ENCODE measurements at places on chromosomes 3 and 15. TPM values are rescaled to one million over a fixed set of nuclear protein-coding genes. Genes with fewer than 3 reads are reported as not detected.

SCAMP5 gene
- 0.44 TPM for total RNA-seq

LRRIQ4 gene
- total RNA-seq = 0.11 TPM

SH3GL3 gene
- 0.11 TPM for total RNA-seq

TMEM40 gene
- total RNA-seq = not detected

ZNF660 gene
- total RNA-seq = 1.7 TPM

LRRC49 gene
- total RNA-seq = 19.7 TPM

HCLS1 gene
- 2.5 TPM for total RNA-seq

DAZL gene
- total RNA-seq = not detected

GRIP2 gene
- total RNA-seq = 0.37 TPM

C3orf49 gene
- not detected for total RNA-seq

NEO1 gene
- 14.6 TPM for total RNA-seq

KCNMB2 gene
- total RNA-seq = 0.87 TPM

AMT gene
- total RNA-seq = 0.66 TPM

OR5H6 gene
- total RNA-seq = not detected

SERPINI2 gene
- total RNA-seq = not detected

BFSP2 gene
- not detected for total RNA-seq

ABI3BP gene
- 7.0 TPM for total RNA-seq

SLC24A5 gene
- not detected for total RNA-seq

ZNF501 gene
- total RNA-seq = 7.1 TPM

CPN2 gene
- total RNA-seq = not detected

COL8A1 gene
- 62.4 TPM for total RNA-seq

SERINC4 gene
- total RNA-seq = not detected

TRIM42 gene
- not detected for total RNA-seq

SLC7A14 gene
- 0.44 TPM for total RNA-seq

TSPAN3 gene
- total RNA-seq = 182 TPM

SEMA3F gene
- 0.55 TPM for total RNA-seq

HESX1 gene
- total RNA-seq = 1.4 TPM

STIMATE gene
- 13.4 TPM for total RNA-seq

ARGFX gene
- total RNA-seq = not detected

MKRN3 gene
- 0.37 TPM for total RNA-seq

EIF4A2 gene
- total RNA-seq = 2,028 TPM

CTXN2 gene
- not detected for total RNA-seq

TNFAIP8L3 gene
- total RNA-seq = 13.0 TPM

ADGRG7 gene
- 1.1 TPM for total RNA-seq

FILIP1L gene
- 15.8 TPM for total RNA-seq

MNS1 gene
- 1.5 TPM for total RNA-seq

CYP1A1 gene
- total RNA-seq = not detected

SENP8 gene
- total RNA-seq = 2.7 TPM

NRROS gene
- 3.0 TPM for total RNA-seq

CCR8 gene
- not detected for total RNA-seq

HES1 gene
- total RNA-seq = 3.8 TPM

ANKRD63 gene
- total RNA-seq = not detected

EFHB gene
- total RNA-seq = 0.11 TPM

BLOC1S6 gene
- total RNA-seq = 92.4 TPM

GOLGA8M gene
- total RNA-seq = 2.5 TPM

RARB gene
- total RNA-seq = 44.8 TPM

GOLGA6B gene
- total RNA-seq = not detected

POPDC2 gene
- total RNA-seq = 6.3 TPM

NAA80 gene
- 3.4 TPM for total RNA-seq

SPTBN5 gene
- 0.11 TPM for total RNA-seq

TXNRD3 gene
- 8.6 TPM for total RNA-seq

AHSG gene
- not detected for total RNA-seq

PDZRN3 gene
- 27.7 TPM for total RNA-seq

RAD51 gene
- 11.0 TPM for total RNA-seq

FAM107A gene
- not detected for total RNA-seq

SOX14 gene
- not detected for total RNA-seq

SLC28A1 gene
- total RNA-seq = 0.12 TPM

CNTN3 gene
- total RNA-seq = 5.0 TPM

GPX1 gene
- total RNA-seq = 234 TPM
